Fibroblast of gingiva (primary cell): ENCODE measurements at places on chromosomes 12 and 14.

DNA sequence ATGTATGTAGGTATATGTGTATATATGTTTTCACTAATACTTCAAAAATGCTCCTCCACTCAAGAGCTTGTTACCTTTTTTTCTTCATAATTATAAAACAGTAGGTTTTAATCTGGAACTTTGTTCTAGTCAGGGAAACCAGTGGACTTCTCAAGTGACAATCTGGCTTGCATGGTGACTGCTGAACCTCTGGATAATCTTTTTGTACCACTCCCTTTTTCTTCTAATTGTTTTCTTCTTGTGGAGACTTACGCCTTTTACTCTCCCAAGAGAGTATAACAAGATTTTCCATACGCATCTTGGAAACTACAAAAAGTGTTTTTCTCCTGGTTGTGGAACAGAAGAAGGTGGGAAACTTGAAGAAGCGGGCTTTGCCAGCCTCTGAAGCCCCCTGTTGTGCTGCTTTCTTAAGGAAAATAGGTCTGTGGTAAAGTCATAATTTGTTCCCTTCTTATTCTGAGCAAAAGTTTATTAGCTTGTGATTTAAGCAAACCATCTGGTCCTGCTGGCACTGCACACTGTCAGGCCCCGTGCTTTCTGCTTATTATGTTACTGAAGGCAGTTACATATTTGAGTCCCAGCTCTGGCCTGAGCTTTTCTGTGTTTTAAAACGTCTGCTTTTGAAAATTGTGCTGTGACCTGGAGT lies 291.8 kb downstream of the ERC1 start:
- DNase-seq: peak; percentile 50

DNA sequence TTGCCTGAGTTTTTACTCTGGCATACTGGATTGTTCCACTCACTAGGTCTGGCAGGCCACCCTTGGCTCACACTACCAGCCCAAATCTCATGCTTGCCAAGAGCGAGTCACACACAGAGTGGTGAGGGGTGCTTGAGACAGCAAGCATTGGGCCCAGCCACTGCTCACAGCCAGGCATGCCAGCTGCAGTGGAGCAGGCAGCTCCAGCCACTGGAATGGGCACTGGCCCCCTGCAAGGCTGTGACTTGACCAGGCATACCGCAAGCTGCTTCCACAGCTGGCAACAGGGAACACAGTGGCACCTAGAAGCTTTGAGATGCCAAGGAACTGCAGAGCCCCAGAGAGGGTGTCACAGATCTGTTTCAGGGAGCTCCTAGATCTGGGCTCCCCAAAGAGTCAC lies 488.5 kb downstream of the LRFN5 start:
- DNase-seq: no peak

DNA sequence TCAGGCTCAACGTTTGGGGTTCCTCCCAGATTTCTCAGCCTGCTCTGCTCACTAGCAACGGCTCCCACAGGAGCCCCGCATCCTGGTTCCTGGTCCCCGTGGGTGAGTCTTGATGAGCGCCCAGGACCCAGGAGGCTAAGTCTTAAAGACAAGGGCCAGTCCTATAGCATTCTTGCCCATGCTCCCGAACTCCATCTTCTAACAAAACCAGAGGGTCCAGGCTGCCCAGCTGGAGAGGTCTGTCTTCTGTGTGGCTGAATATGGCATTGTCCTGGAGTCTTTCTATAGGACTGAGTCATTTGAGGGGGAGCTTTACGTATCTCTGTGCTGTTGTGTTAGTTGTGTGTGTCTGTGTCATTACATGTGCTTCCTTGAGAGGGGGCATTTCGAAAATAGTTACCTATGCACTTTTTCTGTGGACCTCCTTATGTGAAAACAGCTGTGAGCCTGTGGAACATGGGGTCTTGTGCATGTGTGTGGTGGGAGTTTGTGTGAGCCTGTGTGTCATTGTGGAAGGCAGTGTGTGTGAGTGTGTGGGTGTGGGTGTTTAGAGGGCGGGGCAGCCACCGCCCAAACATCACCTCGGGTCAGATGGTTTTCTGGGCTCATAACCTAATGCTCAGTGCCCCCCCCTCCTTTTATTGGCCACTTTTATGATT lies 9.1 kb upstream of the TBX5 start:
- no peak for DNase-seq

GRCh38 chr12:22979854-22980469 lies 355.0 kb downstream of the ETNK1 start:
- DNase-seq: no peak

- no peak for DNase-seq
Measured at GRCh38 chr14:70827752-70828151, 18.4 kb upstream of the MAP3K9 start.

DNA sequence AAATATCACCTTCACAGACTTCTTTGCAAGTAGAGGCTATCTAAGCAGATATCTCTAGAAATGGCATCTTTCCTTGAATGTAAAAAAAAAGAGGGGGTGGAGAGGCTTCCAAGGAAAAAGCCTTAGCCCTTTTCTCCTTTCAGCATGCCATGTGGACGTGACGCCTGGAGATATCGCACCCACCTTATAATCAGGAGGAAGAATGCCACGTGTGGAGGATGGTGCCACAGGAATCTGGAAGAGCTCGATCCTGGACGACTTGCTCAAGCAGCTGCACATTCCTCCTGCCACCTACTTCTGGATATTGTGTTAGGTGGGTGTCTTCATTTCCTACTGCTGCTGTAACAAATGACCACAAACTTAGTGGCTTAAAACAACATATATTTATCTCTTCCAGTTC lies 203.6 kb downstream of the NUAK1 start:
- DNase-seq: no peak

DNA sequence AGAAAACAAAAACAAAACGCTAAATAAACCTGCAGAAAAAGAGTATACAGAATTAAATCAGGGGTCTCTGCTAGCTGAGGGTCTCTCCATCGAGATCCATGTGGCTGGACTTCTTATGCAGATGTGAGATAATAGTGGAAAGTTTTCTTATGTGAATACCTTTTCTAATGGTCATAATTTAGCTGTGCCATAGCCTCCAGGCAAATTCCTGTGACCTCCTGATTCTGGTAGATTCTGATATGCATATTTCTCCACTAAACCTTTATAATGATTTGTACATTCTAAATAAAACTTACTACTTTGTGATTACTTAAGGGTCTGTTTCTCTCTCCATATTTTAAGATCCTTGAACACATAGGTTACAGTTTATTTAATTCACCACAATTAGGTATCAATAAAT lies 1002.6 kb downstream of the GALC start:
- DNase-seq: no peak

DNA sequence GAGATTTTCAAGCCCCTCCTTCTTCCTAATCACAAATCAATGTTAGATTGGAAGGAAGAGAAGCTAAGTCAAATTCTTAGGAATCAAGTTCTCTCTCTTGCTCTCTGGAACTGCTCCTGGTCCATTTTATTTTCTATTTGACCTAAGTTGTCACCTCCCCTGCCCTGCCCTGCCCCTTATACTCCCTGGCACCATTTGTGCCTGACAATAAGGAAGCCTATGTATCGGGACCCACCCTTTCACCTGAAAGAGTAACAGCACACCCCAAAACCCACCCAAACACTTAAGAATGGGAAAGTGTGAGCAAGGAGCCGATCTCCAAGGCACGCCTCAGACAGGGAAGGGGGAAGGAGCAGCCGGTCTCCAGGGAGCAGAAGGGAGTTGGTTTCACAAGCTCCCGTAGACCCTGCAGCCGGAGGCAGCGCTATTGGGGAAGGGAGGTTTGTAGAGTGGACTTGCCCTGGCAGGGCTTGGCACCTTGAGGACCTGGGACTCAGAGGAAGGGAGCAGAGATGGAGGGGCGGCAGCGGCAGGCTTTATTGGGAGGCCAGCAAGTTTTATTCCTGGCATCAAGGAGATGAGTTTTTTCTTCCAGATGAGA lies 1.6 kb downstream of the LRRC74A start:
- no peak for DNase-seq

DNA sequence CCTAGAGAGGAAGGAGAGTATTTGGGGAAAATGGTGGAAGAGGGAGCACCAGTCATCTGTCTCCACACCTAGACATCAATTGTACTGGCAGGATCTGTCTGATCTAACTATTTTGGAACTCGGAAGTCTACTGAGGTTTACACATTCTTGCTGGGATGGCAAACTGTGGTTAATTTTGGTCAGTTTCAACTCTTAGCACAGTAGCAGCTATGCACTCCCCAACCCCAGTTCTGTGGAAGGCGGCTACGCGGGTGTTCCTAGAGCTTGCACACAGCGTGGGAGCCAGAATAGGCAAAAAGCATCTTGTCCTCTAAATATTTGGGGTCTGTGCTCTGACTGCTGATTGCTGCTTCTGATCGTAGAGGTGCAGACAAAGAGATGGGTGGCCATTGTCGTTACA lies 33.8 kb downstream of the TECPR2 start:
- DNase-seq: no peak

DNA sequence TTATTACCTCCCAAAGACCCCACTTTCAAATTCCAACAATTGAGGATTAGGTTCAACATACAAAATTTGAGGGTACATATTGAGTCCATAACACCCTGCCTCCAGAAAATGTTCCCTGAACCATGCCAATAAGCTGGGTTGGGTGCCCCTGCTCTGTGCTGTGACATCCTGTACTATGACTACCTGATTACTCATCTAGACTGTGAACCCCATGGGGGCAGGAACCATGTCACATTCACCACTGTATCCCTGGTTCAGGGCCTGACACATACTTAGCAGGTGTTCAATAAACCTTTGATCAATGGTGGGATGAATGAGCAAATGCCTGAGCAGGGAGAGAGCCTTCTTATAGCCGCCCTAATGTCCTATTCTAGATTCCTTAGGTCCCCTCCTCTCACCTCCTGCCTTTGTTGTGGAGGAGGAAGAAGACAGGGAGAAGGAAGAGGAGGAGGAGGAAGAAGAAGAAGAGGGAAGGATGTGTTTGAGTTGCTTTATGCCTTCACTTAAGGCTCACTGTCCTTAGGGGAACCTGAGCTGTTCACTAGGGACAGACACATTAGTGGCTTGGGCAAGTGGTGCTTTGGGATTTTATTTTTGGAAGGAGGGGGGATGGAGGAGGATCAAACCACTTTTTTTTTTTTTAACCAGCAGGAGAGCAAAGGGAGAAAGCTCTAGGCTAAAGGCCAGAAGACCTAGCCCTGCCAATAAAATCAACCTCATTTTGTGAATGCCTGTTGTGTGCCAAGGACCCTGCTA lies 21.3 kb downstream of the GPR68 start:
- DNase-seq: no peak

DNA sequence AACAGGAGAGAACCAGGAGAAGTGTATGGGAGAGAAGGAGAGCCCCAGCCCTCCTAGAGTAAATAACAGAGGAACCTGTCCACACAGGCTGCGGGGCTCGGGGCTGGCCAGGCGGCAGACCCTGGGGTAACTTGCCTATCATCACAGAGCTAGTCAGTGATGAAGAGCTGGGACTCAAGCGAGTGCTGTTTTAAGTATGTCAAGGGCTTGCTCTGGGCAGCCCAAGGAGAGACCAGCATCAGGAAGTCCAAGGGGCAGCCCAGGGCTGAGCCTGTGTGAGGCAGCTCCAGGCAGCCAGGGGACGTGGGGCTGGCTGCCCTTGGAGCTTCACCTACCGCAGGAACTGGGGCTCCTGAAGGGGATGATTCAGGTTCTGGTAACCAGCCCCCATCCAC lies 10.0 kb downstream of the VWF start:
- DNase-seq: no peak

GRCh38 chr12:47793015-47793681 lies 20.1 kb downstream of the SLC48A1 start:
- no peak for DNase-seq

DNA sequence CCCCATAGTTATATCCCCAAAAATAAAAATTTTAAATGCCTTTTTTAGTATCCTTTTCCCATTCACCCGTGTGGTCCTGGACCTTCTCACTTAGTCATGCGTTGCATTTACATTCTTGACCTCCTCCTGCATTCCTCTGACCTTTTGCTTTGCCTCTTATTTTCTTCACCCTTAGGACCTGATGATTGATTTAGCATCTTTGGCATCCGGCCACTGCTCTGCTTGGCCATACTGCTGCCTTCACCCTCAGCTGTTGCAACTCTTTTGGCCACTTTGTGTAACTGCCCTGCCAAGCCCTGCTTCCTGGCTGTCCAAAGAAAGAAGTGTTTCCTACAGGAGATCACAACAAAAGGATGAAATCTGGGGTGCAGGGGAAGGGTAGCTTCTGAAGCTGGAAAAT lies 48.8 kb upstream of the SLC38A4 start:
- peak; percentile 33 for DNase-seq

DNA sequence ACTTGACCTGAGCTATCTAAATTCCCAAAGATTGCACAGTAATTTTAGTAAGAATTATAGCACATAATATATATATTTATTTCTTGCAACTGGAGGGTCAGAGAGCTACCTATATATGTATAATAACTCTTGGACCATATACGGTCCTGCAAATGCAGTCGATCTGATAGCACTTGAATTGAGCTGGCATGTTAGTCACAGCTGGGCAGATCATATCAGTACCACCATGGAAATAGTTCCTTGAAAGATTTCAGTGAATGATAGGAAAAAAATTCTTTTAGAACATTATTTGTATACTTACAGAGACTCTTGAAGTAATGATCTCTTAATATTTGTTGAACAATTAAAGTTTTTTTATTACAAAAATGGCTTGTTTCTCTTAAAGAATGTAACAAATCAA lies 94.5 kb upstream of the MON2 start:
- no peak for DNase-seq

DNA sequence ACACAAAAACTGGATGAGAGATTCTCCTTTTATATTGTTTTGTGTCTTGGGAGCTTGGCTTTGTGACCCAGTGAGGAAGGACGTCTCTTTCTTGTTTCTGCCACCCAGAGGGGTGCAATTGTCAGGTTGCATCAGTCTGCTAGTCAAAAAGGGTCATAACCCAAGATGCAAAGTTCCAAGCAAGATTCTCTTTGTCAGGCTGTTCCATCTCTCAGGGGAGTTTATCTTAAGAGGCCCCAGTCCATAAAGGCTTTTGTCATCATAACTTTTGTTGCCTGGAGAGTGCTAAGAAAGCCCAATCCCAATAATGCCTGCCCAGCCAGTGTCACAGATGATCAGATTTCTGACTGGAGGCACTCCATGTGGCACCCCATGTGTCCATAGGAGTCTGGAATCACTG lies 444.9 kb downstream of the TRHDE start:
- DNase-seq: no peak

DNA sequence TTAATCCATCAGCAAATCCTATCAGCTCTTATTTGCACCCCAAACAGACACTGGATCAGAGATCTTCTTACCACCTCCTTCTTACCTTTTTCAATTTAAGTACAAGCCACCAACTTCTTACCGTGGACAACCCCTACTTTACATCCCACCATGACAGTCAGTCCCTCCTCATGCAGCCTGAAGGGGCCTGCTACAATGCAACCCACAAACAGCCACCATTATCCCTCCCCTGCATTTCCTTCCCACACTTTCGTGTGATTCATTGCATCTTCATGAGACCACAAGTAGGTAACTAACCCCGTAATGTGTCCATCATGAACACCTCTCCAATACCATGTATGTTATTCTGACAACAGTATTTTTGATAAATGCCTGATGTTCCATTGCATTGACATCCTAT lies 108.6 kb downstream of the BCL11B start:
- DNase-seq: no peak

DNA sequence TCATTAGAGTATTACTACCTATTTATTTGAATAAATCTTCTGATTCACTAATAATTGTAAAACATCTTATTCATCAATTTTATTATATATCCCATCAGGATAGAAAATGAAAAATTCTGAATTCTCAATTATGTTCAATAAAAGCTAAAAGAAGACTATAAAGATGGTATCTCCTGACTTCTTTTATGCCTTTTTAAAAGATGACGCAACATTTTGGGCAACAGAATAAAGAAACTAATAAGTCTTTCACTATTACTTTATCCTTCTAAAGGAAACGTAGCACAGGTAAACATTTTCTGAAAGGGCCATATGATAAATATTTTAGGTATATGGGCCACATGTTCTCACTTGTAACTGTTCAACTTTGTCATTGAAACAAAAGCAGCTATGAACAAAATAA lies 10.1 kb upstream of the ATXN7L3B start:
- DNase-seq: no peak
